ENCODE measurements at places on chromosomes 4 and X.
A peak's percentile ranks its signal among the peaks of the same experiment; 100 is the strongest.

GRCh38 chr4:165207016-165207430 is 338 bp upstream of the KLHL2 start:
- DNase-seq = no peak

- peak; percentile 88 for DNase-seq
These were observed 61.8 kb downstream of the C4orf50 start for GRCh38 chr4:5956285-5957021.

DNA sequence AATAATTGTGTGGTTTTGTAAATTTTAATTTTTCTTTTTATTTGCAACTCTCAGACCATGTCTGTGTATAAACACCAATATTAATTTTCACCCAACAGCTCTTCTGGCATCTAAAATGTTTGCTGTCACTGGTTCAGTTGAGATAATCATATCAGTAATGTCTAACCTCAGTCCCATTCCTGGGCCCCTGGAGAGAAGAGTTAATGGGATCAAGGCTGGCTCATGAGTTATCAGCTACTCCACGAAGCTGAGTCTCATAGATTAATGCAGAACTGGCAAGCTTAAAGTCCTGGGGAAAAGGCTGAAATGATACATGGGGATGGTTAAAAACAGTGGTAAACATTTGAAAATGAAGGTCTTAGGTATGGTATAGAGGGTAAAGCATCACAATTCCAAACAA is 28.4 kb upstream of the TSPAN5 start:
- no peak for DNase-seq

GRCh38 chrX:78957049-78957767 is 12.0 kb downstream of the P2RY10 start:
- DNase-seq = no peak

DNA sequence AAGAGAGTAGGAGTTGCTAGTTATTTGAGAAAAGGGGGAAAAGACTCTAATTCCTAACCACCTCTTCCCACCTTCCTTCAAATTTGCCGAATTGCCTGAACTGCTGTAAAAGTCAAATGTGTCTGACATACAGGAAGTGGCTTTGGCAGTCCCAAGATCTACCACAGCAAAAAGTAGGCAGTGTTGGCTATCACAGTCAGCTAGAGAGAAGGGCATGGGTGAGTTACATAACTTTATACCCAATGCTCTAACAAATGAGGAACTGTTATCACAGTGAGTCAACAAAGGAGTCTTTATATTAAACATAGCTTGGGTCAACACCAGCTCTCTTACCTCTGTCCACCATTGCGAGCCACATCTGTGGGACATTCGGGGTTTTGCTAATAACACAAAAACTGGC is 2.4 kb upstream of the MBNL3 start:
- DNase-seq = no peak
